ENCODE measurements at places on chromosomes 3 and 15.

DNA sequence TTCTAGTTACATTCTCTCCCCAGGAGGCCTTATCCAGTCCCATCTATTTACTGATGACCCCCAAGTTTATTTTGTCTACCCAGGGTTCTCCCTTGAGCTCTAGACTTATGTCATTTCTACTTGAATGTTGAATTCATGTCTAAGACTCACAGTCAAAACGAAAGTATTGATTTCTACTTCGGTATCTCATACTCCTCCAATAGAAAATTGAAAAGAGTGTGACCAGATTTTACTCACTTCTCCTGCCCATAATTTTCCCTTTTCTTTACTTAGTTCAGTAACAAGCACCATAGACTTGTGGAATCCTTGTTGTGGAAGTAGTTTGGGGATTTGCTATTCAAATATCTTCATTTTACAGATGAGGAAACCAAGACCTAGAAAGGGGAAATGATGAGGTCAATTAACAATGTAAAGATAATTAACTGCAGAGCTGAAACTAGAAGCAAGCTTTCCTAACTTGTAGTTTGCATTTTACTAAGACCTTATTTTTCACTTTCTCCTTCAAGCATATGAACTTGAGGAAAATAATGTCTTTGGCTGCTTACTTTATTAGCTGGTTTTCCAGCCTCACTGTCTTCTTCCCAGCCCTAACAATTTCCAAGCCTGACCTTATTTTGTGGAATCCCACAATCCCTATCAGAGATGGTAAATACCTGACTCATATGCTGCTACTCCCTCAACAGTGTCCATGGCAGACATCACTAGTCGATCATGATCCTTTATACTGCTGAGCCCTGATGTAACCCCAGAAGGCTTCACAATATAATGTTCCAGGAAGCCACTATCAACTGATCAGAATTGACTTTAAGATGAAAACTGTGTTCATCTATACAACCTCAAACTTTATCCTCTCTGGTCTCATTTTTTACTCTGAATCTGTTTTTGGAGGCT lies 123.9 kb upstream of the AGBL1 start:
- no peak for DNase-seq

GRCh38 chr15:25469377-25469776 lies 30.6 kb upstream of the UBE3A start:
- DNase-seq = no peak

- no peak for DNase-seq
Observed at GRCh38 chr3:122681284-122681973, 790 bp downstream of the PARP14 start.

DNA sequence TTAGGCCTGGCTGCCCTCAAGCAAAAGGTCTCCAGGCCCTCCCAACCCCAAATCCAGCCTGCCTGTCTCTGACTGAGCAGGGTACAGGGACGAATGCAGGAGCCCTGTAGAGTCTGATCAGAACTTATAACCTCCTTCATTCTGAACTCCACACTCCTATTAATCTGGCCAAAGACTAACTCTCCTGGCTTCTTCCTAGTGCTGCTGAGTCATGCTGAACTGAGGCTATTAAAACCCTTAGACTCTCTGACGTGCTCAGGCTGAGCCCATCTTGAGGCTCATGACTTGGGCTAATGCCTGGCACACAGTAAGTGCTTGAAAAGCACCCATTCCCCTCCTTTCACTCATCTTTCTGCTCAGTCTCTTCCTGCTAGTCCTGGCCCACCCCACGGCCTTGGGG lies 81.9 kb downstream of the NUP210 start:
- DNase-seq = no peak

GRCh38 chr15:98863983-98864382 lies 143.6 kb downstream of the PGPEP1L start:
- DNase-seq = no peak

DNA sequence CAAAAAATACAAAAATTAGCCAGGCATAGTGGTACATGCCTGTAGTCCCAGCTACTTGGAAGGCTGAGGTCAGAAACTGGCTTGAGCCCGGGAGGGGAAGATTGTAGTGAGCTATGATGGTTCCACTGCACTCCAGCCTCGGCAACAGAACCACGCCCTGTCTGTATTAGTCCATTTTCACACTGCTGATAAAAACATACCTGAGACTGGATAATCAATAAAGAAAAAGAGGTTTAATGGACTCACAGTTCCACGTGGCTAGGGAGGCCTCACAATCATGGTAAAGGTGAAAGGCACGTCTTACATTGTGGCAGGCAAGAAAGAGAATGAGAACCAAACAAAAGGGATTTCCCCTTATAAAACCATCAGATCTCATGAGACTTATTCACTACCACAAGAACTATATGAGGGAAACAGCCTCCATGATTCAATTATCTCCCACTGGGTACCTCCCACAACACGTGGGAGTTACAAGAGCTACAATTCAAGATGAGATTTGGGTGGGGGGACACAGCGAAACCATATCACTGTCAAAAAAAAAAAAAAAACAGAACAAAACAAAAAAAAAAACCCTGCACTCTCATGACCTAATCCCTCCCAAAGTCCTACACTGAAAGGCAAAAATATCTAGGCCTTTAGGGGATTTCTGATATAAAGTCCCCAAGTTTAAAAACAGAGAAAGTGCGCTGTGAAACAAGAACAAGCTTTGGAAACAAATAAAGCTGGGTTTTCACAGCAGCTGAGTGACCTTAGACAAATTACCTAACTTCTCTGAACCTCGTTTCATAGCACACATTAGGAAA lies 224.7 kb downstream of the IGSF11 start:
- no peak for DNase-seq
